ENCODE measurements at places on chromosomes 2 and 18.

DNA sequence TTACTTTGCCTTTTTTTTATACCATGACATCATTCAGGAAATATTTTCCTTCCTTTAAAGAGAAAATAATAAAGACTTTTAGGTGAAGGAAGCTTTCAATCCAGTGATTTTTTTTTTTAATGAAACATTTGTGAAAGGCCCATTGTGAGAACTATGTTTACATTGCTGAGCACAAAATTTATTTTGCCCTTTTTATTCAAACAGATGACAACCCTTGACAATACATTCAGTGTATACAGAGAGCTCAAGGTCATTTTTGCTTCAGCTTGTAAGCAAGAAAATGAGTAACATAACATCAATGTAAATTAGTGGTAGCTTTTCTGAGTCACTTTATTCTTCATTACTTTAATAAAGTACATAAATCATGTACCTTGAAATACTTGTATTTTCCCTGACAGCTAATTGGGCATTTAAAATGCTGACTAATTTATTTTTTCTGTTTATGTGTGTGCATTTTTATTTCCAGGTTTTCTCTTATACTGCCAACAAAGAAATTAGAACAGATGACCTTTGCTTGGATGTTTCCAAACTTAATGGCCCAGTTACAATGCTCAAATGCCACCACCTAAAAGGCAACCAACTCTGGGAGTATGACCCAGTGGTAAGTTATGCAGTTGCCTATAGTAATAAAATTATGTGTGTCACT, 121.6 kb downstream of the GALNT1 start:
- no peak for DNase-seq

GRCh38 chr2:223865124-223865523, 27.7 kb upstream of the AP1S3 start:
- DNase-seq, result no peak

GRCh38 chr18:79803611-79804051, 5.9 kb downstream of the KCNG2 start:
- no peak for DNase-seq

DNA sequence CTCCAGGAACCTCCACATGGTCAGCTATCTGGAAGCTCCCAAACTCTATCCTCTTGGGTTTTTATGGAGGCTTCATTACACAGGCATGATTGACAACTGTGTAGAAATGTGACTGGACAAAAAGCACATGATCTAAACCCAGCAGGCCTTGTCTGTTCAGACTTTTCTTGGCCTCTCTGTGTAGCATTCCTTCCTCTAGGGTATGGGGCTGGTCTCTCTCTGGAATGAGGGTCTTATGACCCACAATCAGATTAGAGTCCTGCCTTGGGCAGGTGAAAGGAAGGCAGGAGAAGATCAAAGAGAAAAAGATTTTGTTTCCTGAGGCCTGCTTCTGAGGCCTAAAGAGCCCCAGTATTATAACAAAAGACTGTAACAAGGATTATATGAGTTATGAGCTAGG, 162.7 kb downstream of the SP3 start:
- DNase-seq, result no peak

GRCh38 chr2:23280401-23280800, 104.6 kb upstream of the KLHL29 start:
- DNase-seq, result no peak

DNA sequence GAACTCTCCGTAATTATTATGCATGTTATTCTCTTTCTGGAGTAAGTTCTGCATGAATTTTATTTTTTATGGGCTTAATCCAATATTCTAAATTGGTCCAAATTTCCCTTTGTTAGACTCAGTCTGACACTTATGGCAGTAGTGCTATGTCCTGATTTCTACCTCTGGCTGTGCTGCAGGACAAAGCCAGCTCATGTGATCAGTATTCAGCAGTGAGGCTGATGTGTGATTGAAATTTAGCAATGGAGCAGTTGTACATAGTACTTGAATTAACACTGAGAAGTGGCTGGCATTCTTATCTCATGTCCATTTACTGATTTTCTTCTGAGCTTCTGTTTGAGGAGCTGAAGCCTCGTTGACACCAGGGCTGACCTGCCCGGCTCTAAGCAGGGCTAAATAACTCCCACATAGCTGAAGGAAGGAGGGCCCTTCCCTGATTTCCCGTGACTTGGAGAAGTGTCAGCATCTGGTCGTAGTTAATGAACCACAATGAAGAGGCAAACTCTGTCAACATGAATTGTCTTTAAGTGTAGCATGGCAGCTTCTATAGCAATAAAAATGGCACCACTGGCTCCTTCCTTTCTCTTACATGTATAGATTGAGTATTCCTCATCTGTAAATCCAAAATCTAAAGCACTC, 159.0 kb upstream of the RASGRP3 start:
- DNase-seq, result no peak

- no peak for DNase-seq
Observed at GRCh38 chr2:133177196-133177595, 391.1 kb downstream of the NCKAP5 start.

- no peak for DNase-seq
Observed at GRCh38 chr18:58117786-58118403, 73.9 kb downstream of the NEDD4L start.

GRCh38 chr18:9643549-9643948, 29.2 kb upstream of the PPP4R1 start:
- no peak for DNase-seq

DNA sequence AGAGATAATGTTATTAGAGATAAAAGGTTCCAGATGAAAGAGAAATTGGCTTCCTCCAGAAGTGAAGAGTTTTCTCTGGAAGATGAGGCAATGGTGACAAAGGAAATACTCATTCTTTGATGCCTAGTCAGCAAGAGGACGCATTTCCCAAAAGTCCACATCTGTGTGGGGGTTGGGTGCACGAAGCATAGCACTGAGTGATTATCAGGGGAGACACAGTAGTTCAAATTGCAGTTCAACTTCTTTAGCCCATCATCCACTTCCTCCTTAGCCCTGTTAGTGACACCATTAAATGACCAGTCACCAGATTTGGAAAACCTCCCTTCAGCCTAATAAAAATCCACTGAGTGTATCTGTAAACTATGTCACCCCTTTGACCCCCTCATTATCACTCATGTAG, 80.9 kb upstream of the PHLPP1 start:
- no peak for DNase-seq

- no peak for DNase-seq
Observed at GRCh38 chr2:97765933-97766332, 52.6 kb downstream of the ZAP70 start.

DNA sequence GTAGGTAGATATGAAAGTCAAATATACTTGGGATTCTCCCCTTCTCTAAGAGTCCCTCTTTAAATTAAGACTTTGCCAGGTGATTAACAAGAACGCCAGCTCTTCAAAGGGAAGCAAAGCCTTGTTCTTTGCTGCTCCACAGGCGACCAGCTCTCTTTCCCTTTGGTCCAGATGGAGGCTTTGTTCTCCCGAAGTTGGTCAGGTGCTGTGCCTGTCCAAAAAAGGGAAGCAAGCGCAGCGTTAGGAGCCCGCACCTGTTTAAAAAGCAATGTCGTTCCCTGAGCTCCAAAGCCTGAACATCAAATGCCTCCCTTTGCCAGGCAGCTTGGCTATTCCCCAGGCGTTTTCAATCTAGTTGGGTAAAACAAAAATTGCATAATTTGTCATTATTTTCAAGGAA, 1913.1 kb upstream of the PIK3C3 start:
- no peak for DNase-seq

- DNase-seq, result no peak
Observed at GRCh38 chr2:41634686-41635085, 413.1 kb upstream of the PKDCC start.

GRCh38 chr2:111923276-111923804, 24.9 kb downstream of the MERTK start:
- no peak for DNase-seq

GRCh38 chr18:45764000-45764686, 40.2 kb downstream of the SLC14A1 start:
- no peak for DNase-seq

- no peak for DNase-seq
Observed at GRCh38 chr2:227339098-227339599, 14.1 kb downstream of the MFF start.

DNA sequence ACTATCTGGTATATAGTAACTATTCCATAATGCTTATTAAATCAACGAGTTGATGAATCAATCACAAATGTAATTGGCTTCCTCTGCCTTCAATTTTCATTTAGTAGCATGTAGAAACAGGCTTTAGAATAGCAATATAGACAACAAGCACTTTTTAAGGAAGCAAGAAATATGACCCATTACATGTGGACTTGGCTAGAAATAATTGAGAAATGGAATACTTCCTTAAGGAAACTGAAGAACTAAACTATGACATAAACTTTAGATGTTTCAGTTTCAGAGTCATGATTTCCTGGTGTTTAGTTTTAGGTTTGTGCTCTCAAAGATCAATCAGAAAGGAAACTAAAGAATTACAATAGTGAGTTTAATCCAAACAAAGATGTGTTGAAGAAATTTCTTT, 443.8 kb downstream of the MBD2 start:
- no peak for DNase-seq

All from activated CD4-positive, CD25-positive, alpha-beta regulatory T cell treated with anti-CD3 and anti-CD28 coated beads, Interleukin-2, amount 50 U/mL, for 72 hours (primary cell).